Lower lobe of right lung (tissue), 2 donors: ENCODE measurements at places on chromosomes 2 and 18. TPM values are rescaled to one million over a fixed set of nuclear protein-coding genes. Genes with fewer than 3 reads are reported as not detected.

- no peak for DNase-seq
Observed at GRCh38 chr2:216004697-216005283, 8.6 kb downstream of the MREG start.

DNA sequence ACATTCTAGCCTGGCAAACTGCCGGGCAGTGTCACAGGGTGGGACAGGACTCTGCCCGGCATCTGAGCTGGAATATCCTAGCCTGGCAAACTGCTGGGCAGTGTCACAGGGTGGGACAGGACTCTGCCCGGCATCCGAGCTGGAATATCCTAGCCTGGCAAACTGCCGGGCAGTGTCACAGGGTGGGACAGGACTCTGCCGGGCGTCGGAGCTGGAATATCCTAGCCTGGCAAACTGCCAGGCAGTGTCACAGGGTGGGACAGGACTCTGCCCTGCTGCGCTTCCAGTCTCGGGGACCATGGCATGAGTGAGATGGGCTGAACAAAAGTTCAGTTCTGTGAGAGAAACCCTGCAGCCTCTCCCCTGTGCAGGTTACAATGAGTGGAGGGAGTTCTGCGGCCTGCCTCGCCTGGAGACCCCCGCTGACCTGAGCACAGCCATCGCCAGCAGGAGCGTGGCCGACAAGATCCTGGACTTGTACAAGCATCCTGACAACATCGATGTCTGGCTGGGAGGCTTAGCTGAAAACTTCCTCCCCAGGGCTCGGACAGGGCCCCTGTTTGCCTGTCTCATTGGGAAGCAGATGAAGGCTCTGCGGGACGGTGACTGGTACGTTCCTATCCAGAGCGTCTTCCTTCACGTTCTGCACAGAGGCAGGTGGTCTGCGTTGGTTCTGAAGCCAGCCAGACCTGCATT is 80.3 kb downstream of the TPO start:
- no peak for DNase-seq

The KCNIP3 gene
- 2.6 TPM for total RNA-seq

DNA sequence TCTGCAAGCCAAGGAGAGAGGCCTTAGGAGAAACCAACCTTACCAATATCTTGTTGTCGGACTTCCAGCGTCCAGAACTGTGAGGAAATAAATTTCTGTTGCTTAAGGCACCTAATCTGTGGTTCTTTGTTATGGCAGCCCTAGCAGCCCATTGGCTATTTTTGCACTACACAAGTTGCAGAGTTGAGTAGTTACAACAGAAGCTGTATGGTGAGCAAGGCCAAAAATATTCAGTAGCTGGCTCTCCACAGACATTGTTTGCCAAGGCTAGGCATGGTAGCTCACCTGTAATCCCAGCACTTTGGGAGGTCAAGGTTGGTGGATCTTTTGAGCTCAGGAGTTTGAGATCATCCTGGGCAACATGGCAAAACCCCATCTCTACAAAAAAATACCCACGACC is 27.1 kb upstream of the SCYGR1 start:
- DNase-seq, result no peak

The GULP1 gene
- 27.6 TPM for total RNA-seq

The DTNA gene
- 21.0 TPM for total RNA-seq

DNA sequence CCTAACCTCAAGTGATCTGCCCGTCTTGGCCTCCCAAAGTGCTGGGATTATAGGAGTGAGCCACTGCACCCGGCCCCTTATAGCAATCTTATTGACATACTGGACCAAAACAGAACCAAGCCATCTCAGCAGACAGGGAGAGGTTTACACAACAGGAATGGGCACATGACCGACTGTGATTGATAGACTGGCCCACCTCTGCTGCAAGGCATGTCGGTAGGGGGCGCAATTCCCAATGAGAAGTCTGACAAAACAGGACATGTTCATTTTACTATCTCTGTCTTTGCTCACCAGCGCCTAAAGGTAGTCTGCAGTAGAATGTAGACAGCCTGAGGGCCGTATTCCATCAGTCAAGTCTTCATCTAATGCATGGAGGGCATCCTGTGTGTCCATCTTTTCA is 2.0 kb downstream of the LYPD6B start:
- DNase-seq, result no peak

The SP5 gene
- total RNA-seq, result 1.9 TPM

The TDRD15 gene
- not detected for total RNA-seq

DNA sequence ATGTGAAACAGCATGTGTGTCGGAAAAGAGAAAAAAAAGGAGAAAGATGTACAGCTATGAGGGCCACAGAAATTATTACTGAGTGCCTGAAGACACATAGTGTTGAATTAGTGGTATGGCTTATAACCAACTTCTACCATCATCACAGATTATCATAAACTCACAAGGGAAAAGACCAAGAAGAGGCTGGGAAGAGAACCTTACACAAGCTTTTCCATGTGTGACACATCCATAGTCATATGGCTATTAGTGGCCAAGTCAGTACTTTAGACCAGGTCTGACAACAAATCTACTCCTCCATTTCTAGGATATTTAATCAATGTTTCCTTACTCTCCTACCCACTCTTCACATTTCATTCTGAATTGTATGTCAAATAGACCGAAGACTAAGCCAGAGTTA is 3.5 kb upstream of the GALNT5 start:
- DNase-seq, result no peak

DNA sequence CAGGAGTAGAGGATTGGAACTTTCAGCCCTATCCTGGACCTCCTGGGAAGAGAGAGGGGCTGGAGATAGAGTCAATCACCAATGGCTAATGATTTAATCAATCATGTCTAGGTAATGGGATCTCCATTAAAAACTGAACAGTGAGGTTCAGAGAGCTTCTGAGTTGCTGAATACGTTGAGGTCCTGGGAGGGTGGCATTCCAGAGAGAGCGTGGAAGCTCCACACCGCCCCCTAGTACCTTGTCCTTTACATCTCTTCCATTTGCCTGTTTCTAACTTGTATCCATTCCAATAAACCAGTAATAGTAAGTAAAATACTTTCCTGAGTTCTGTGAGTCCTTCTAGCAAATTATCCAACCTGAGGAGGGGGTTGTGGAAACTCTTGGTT is 101.7 kb downstream of the B3GNT2 start:
- DNase-seq, result no peak

DNA sequence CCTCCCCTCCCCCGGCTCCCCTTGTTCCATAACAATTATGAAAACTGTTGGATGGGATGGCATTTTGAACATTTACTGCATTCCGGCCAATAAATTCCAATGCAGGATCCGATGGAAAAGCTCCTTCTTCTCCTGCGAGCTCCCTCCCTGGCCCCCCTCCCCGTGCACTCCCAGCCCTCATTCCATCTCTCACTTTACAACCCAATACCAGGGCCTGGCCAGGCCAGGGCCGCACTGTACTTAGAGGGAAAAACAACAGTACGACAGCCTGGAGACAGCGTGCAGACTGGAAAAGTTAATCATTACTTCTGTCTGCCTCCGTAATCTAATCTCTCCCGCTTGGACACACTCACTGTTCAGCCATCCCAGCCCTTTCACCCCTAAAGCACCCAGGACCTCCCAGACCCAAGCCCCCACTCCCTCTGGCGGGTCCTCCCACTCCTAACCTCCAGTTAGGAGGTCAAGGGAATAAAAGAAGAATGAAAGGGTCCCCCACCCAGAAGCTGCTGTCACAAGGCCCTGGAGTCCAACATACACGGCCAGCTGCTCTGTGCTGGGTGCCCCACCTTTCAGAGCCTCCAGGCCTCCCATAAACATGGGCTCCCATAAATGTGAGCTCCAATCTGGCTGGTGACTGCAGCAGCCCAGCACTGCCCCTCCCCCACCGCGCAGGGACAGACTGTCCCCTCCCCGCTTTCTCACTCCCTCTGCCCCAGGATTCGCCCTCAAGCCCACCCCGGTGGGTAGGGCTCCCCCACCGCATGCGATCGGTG is 20.6 kb downstream of the SMAD7 start:
- no peak for DNase-seq

- no peak for DNase-seq
Observed at GRCh38 chr2:227219312-227220105, 55.1 kb downstream of the COL4A3 start.

GRCh38 chr2:217703102-217703501 is 299.7 kb downstream of the TNS1 start:
- DNase-seq, result no peak

The SIX3 gene
- not detected for total RNA-seq

The LIPG gene
- total RNA-seq, result 3.7 TPM

- no peak for DNase-seq
Observed at GRCh38 chr2:31275976-31276375, 42.0 kb downstream of the EHD3 start.

The NEB gene
- 0.83 TPM for total RNA-seq

The CCDC102B gene
- total RNA-seq, result 29.4 TPM

GRCh38 chr2:140122001-140122400 is 1341.8 kb upstream of the NXPH2 start:
- no peak for DNase-seq

DNA sequence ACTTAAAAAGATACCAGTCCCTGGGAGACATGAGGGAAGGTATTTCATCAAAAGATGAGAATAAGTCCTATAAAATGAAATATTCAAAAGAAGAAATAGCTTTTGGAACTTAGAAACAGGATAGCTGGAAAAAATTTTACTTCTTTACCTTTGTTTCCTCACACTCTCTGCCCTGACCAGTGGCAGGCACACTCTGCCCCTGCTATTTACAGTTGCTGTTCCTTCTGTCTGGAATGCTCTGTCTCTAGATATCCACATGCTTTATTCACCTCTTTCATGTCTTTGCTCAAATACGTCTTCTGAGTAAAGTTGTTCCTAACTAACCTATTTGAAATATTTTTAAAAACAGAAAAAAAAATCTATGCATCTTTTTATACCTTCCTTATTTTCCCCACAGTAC is 125.6 kb downstream of the PTRHD1 start:
- DNase-seq, result no peak

GRCh38 chr2:121211689-121212151 is 73.3 kb downstream of the TFCP2L1 start:
- peak; percentile 41 for DNase-seq

- DNase-seq, result no peak
Observed at GRCh38 chr2:64586883-64587481, 62.9 kb downstream of the AFTPH start.

DNA sequence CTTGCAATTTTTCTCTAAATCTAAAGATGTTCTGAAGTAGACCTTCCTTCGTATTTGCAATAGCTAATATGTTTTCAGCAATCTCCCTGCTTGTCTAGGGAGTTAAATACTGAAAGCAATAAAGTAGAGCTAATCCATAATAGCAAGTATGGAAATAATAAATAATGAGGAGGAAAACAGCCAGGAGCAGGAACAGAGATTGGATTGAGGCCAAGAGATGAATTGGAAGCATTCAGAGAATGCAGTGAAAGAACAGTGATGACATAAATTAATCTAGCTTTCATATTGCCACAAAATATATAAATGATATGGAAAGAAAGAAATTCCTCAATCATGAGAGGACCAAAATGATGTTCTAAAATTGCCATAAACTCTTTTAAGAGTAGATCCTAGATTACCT is 679.7 kb downstream of the METTL4 start:
- no peak for DNase-seq

The BUB1 gene
- total RNA-seq, result 4.8 TPM

DNA sequence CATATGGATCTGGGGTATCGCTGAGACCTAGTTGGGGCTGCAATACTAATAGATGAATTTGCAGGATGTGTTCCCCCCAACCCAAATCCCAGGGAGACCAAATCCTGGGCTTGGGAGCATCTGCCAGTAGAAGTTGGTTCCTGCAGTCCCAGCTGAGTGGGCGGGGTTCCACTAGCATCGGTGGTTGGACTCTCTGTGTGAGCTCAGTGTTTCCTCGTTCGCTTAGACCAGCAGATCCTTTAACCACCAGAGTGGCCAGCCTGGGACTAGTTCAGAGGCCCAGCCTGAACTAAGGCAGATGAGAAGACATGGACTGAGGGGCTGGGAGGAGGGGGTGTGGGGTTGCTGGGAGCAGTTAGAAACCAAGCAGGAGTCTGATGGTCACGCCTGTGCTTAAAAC is 40.7 kb downstream of the PCARE start:
- no peak for DNase-seq

DNA sequence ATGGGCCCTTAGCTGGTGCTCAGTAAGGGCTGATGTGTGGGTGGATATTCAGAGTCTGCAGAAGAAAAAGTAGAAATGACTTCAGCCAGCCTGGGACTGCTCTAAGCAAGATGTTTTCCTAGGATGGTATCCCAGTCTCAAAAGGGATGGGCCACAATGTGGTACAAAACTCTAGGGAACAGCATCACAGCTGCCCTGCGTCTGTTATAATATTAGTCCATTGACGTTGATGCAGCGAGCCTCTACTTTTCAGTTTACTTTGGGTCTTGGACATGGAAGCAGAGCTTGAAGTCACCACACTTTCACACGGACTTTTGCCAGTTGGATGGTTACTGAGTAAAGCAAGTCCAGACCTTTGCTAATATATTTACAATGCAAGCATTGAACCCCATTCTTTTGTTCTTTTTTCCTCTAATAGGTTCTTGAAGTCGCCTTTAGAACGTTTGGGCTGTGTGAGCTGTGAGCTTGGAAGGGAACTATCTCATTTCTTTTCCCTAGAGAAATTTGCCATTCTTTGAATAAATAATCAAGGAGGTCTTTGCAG is 105.7 kb downstream of the RDH14 start:
- no peak for DNase-seq

- no peak for DNase-seq
Observed at GRCh38 chr2:85649201-85650190, 18.5 kb downstream of the SFTPB start.

- no peak for DNase-seq
Observed at GRCh38 chr2:148177559-148177958, 156.7 kb downstream of the MBD5 start.

The SAG gene
- not detected for total RNA-seq

- DNase-seq, result no peak
Observed at GRCh38 chr2:102142829-102143449, 393 bp downstream of the IL1R1 start.

DNA sequence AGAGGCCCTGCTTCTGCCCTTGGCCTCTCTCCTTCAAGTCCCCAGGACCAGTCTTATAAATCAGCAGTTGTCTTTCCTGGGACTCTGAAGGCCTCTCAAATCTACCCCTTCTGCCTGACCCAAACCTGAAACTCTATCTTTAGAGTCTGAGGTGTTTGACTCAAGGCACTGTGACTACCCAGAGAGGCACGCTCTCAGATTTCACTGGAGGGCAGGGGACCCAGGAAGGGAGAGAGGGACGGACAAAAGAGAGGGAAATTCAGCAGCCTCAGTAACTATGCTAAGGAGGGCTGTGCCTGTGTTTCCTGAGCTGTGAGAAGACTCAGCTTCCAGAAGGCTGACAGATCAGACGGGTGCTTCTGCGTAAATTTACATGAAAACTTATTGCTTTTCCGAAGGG is 217.8 kb downstream of the HAUS1 start:
- DNase-seq, result no peak

- DNase-seq, result no peak
Observed at GRCh38 chr18:78965260-78965659, 14.4 kb upstream of the SALL3 start.

GRCh38 chr2:229731363-229731762 is 17.0 kb upstream of the DNER start:
- no peak for DNase-seq

The COL4A3 gene
- 33.6 TPM for total RNA-seq

- no peak for DNase-seq
Observed at GRCh38 chr2:42922790-42923579, 130.6 kb upstream of the HAAO start.

DNA sequence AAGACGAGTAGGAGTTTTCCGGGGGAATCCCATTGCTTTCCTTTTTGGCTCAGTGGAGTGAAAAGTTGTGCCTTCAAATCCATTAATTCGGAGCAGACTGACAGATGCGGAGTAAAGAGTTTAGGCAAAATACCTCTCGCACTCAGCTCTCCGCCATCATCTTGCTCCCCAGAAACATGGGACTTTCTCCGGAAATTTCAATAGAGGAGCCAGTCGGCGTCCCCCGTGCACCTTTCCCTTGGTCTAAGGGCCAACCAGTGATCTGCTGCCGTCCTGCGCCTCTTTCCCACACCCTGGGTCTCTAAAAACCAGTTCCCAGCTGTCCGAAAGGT is 318 bp downstream of the TYW5 start:
- DNase-seq, result no peak
